CD4-positive, CD25-positive, alpha-beta regulatory T cell (primary cell): ENCODE measurements at places on chromosomes 12 and 14.

GRCh38 chr12:128825835-128826234, 2.1 kb upstream of the SLC15A4 start:
- DNase-seq, result no peak

GRCh38 chr14:73290279-73290678, 53.0 kb downstream of the PAPLN start:
- DNase-seq, result no peak

GRCh38 chr14:71555654-71556559, 376.3 kb upstream of the RGS6 start:
- peak; percentile 56 for DNase-seq

DNA sequence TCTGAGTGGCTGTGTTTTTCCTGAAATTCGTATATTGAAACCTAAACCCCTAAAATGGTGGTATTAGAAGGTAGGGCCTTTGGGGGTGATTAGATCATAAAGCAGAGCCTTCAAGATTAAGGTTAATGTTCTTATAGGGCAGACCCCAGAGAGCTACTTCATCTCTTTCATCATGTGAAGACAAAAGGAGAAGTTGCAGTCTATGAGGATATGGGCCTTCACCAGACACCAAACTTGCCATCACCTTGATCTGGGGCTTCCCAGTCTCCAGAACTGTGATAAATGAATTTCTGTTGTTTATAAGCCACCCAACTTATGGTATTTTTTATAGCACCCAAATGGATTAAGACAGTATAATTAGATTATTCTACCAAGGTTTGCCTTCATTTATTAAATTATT, 275.0 kb upstream of the ATP2B1 start:
- DNase-seq, result no peak

GRCh38 chr14:92622311-92622710, 108.7 kb downstream of the RIN3 start:
- DNase-seq, result no peak

DNA sequence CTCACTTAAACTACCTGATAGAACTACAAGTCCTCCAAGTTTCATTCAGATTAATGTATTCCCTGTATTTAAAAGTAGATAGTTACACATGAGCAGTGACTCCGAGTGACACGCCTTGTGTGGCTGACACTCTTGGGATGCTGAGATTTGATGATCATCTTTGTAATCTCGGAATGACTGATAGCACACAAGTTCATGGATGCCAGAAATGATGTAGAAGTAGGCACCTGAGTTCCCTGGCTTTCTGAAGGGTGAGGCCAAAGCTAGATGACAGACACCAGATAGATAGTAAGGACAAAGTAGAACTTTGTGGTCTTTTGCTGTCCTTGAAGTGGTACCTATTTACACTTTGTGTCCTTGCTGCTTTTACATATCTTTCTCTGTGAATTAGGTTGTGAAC, 491.2 kb downstream of the PCNX1 start:
- DNase-seq, result no peak
